Right renal pelvis (tissue), 4 donors: ENCODE measurements at places on chromosomes 4 and X. TPM values are rescaled to one million over a fixed set of nuclear protein-coding genes. Genes with fewer than 3 reads are reported as not detected.

- no peak for DNase-seq
Observed at GRCh38 chr4:143721317-143721716, 20.8 kb upstream of the FREM3 start.

DNA sequence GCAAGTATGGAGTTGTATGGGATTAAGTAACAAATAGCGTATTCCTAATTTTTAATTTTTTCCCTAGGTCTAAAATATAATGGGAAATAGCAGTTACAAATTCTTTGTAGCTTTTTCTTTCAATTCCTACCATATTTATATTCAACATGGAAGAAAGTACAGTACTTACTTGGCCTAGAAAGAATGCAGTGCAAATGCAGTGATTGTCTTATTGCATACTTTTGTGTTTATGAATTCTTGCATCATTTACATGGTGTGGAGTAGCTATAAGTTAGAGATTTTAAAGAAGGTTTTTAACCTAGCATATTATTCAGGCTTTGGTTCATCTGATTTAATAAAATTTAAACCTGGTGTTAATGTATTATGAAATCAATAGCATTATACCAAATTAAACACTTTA is 263.3 kb downstream of the BMPR1B start:
- no peak for DNase-seq

GRCh38 chr4:38207110-38207457 is 246.9 kb downstream of the PTTG2 start:
- no peak for DNase-seq

GRCh38 chrX:70444326-70444945 is at the start of gene DLG3:
Gene DLG3, plus strand, starts transcription at chrX:70444835. Its CDS starts 367 bp downstream, at chrX:70445202.
- no peak for DNase-seq

GPR82 gene
- 0.35 TPM for polyA plus RNA-seq

GAGE1 gene
- not detected for polyA plus RNA-seq

CHRDL1 gene
- polyA plus RNA-seq = 13.7 TPM

SHOX gene
- polyA plus RNA-seq = 0.09 TPM
